ENCODE measurements at places on chromosomes 12 and 14. TPM values are rescaled to one million over a fixed set of nuclear protein-coding genes. Genes with fewer than 3 reads are reported as not detected.

The MGP gene
- polyA plus RNA-seq: 0.30 TPM

The PPP2R5C gene
- 73.7 TPM for polyA plus RNA-seq

The FOXN4 gene
- polyA plus RNA-seq: 0.07 TPM

The ASPG gene
- polyA plus RNA-seq: 0.13 TPM

The STON2 gene
- polyA plus RNA-seq: 0.59 TPM

The RNF212B gene
- polyA plus RNA-seq: not detected

The RFX4 gene
- not detected for polyA plus RNA-seq

The GUCY2C gene
- polyA plus RNA-seq: not detected

The CDKN3 gene
- 78.5 TPM for polyA plus RNA-seq

The POTEG gene
- not detected for polyA plus RNA-seq

The HOXC4 gene
- polyA plus RNA-seq: 2.8 TPM

The AKAP3 gene
- polyA plus RNA-seq: 0.14 TPM

The BRAP gene
- polyA plus RNA-seq: 13.0 TPM

The DNAJC22 gene
- 18.0 TPM for polyA plus RNA-seq

The GRIP1 gene
- polyA plus RNA-seq: 2.3 TPM

The KLRC2 gene
- polyA plus RNA-seq: 0.42 TPM

The CMTM5 gene
- polyA plus RNA-seq: not detected

The ACSM4 gene
- not detected for polyA plus RNA-seq

The LHX5 gene
- polyA plus RNA-seq: not detected

Measured in A549 (cell line).